ENCODE measurements at places on chromosomes 13 and 19. TPM values are rescaled to one million over a fixed set of nuclear protein-coding genes. Genes with fewer than 3 reads are reported as not detected.

The ZNF787 gene
- total RNA-seq = 26.2 TPM

DNA sequence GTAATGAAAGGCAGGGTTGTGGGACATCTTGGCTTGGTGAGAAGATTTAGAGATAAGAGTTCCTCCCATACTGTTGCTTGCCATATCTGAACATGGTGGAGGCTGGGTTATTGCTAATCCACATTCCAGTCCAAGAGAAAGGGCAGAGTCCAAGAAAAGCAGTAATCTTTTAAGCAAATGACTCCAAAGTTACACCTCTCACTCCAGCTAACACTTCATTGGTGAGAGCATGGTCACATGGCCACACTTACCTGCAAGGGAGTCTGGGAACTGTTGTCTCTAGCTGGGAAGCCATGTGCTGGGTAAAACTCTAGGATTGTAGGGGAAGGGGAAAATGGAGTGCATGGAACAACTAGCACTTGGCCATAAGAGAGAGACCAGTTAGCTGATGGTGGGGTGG is 5.6 kb downstream of the C19orf81 start:
- peaks cover 4% of the 10 kb centered on the region for H3K4me1 ChIP-seq
- no peaks in the 10 kb centered on the region for H3K27me3 ChIP-seq

GRCh38 chr13:66780814-66781213 is 449.3 kb downstream of the PCDH9 start:
- no peaks in the 10 kb centered on the region for H3K4me1 ChIP-seq
- DNase-seq = no peak
- no peak overlapping the region for H3K27ac ChIP-seq
- no peaks in the 10 kb centered on the region for H3K36me3 ChIP-seq
- no peaks in the 10 kb centered on the region for H3K27me3 ChIP-seq

The CGB8 gene
- total RNA-seq = not detected

The SGTA gene
- 31.2 TPM for total RNA-seq

GRCh38 chr19:36103842-36104552 is 6.9 kb upstream of the OVOL3 start:
- H3K4me3 ChIP-seq = no peak overlapping the region
- H3K36me3 ChIP-seq = peaks cover 25% of the 10 kb centered on the region
- H3K27ac ChIP-seq = no peak overlapping the region

GRCh38 chr19:36849701-36850558 is 746 bp upstream of the ZNF345 start:
- peaks cover 12% of the 10 kb centered on the region for H3K4me1 ChIP-seq
- DNase-seq = peak; percentile 97
- H3K27me3 ChIP-seq = no peaks in the 10 kb centered on the region

GRCh38 chr13:111900390-111901131 is 166.4 kb upstream of the SOX1 start:
- DNase-seq = no peak
- no peak overlapping the region for H3K27ac ChIP-seq
- H3K4me3 ChIP-seq = no peak overlapping the region
- H3K36me3 ChIP-seq = no peaks in the 10 kb centered on the region

DNA sequence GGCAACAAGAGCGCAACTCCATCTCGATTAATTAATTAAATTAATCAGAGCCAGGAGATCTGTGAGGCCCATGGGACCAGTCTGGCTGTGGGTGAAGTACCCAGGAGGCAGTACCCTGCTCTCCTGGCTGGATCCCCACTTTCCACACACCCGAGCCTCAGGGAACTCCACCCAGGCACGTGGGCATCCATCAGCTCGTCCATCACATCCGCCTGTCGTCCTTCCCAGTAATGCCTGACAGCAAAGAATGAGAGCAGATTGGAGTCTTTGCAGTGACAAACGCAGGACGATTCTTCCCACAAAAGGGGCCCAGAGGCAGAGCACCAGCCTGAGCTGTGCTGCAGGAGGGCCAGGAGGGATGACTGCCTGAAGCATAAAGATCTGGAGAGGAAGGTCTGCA is 35.8 kb downstream of the VSTM2B start:
- no peak for DNase-seq
- H3K27me3 ChIP-seq = no peaks in the 10 kb centered on the region
- H3K27ac ChIP-seq = no peak overlapping the region
- H3K4me3 ChIP-seq = no peak overlapping the region
- no peaks in the 10 kb centered on the region for H3K4me1 ChIP-seq
- H3K36me3 ChIP-seq = no peaks in the 10 kb centered on the region

The ATP13A1 gene
- total RNA-seq = 39.6 TPM

All from Karpas-422 (cell line).